ENCODE measurements at places on chromosomes 5 and 9. TPM values are rescaled to one million over a fixed set of nuclear protein-coding genes. Genes with fewer than 3 reads are reported as not detected.

DNA sequence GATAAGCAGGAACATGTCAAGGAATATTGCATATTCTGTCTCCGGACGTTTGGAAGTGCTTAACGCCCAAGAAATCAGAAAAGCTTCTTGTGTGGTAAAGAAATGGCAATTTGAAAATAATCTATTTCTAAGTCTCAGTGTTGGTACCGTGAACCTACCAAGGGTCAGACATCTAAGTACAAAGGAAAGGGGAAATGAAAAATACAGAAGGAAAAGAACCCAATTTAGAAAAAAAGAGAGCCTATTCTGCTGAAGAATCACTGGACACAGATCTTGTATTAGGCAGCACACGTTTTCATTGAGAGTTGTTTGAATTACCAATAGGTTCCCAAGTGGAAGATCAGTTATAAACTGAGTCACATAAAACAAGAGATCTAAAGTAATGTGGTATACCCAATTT, 46.9 kb upstream of the CEP78 start:
- H3K4me1 ChIP-seq, result no peaks in the 10 kb centered on the region
- H3K27me3 ChIP-seq, result 0 out of 2 replicates have a peak, but pooled peaks cover 3% of the 10 kb centered on the region
- no peak overlapping the region for H3K4me3 ChIP-seq
- no peak for DNase-seq

- no peak for DNase-seq
- H3K27me3 ChIP-seq, result no peaks in the 10 kb centered on the region
- H3K27ac ChIP-seq, result no peak overlapping the region
- no peaks in the 10 kb centered on the region for H3K36me3 ChIP-seq
Measured at GRCh38 chr5:65290677-65291076, 191.0 kb downstream of the ADAMTS6 start.

DNA sequence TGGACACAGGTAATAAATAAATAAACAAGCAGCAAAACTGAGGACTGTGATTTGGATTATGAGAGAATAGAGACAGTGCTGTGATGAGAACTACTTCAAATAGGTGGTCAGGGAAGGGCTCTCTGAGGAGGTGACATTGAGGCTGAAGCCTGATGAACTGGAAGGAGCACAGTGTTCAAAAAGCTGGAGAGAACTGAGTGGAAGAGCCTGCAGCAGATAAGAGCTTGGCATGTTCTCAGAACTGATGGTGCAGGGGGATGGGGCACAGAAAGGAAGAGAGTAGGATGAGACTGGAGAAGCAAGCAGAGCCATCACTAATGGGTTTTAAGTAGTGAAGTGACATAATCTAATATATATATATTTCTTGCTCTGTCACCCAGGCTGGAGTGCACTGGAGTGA, 11.2 kb upstream of the TPM2 start:
- DNase-seq, result no peak
- no peaks in the 10 kb centered on the region for H3K4me1 ChIP-seq
- H3K27me3 ChIP-seq, result no peaks in the 10 kb centered on the region
- H3K36me3 ChIP-seq, result peaks cover 65% of the 10 kb centered on the region

DNA sequence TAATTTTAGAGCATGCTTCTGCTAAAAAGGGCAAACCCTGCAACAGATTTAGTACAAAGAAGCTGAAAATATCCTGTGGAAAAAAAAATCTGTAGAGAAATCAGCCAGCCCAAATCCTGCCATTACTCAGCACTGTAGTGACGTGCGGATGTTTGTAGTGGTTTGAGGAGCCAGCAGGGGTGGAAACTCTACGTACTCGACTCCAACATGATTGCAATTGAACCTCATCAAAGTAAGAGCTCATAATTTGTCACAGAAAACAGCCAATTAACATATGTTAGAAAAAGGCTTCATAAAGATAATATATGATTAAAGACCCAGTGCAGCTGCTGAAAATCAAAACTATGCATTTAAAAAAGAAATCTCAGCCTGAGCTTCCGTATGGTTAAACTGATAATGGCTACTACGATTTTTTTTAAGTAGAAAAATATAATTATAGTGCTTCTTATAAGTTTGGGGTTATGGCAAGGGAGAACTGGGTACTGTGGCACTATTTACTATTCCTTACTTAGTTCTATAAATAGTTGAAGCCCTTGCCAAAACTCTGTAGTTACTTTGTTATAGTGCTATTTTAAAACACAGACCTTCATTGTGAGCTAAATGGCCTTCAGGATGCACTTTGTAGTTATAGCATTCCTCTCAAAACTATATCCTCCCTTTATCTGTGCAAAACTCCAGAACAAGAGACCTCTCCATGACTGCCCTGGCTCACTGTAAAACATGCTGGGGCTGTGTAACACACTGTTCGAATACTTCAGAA, 49.4 kb downstream of the MEF2C start:
- H3K4me3 ChIP-seq, result no peak overlapping the region
- no peak for DNase-seq
- H3K27ac ChIP-seq, result no peak overlapping the region
- H3K4me1 ChIP-seq, result no peaks in the 10 kb centered on the region

RNF183 gene
- total RNA-seq, result not detected

Data from SJCRH30 (cell line).